ENCODE measurements at places on chromosomes 11 and 22.

- no peak for DNase-seq
Measured at GRCh38 chr22:23751441-23751996, 607 bp upstream of the ZNF70 start.

DNA sequence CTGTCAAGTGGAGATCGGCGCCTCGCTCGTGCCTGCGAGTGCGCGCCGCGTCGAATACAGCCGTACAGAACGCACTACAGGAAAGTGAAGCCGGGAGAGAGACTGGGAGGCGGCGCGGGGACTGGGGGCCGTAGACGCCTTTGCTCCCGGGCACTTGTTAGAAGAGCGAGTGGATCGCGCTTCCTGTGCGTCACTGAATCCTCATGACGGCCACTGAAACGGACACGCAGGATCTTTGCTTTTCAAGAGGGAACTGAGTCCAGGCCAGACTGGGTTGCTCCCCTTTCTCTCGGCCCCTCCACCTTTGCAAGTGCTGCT, 314 bp downstream of the RIC8A start:
- DNase-seq = no peak

- no peak for DNase-seq
Measured at GRCh38 chr11:107140983-107141382, 122.7 kb upstream of the GUCY1A2 start.

DNA sequence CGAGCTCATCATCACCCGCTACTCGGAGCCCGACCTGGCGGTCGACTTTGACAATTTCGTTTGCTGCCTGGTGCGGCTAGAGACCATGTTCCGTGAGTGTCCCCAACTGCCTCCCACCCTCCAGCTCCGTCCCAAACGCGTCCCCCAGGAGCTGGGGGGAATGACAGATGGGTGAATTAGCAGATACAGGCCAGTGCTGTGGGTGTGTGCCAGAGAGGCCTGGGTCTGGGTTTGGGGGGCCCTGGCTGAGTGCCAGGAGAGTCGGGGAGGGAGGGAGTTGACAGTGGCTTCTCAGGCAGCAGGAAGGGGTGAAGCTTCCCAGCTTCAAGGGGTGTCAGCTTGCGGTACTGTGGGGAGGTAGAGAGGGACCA, 28.6 kb downstream of the CAPN1 start:
- no peak for DNase-seq

DNA sequence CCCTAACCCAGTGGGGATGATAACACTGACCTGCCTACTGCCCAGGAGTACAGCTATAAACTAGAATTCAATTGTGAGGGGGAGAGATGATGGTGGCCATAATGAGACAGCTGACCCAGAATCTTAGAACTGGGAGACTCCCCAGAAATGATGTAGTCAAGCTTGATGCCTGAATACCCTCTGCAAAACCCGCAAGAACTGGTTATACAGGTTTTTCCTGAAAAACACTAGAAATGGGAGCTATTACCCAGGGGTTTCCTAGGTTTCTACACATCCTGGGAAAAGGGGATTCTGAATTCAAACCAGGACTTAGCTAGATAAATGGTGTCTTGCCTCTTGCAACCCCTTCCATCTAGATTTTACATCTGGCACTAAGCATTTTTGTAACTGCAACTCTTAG, 113.8 kb upstream of the NARS2 start:
- DNase-seq = no peak

- no peak for DNase-seq
Measured at GRCh38 chr11:118241764-118242098, 10.4 kb downstream of the MPZL3 start.

DNA sequence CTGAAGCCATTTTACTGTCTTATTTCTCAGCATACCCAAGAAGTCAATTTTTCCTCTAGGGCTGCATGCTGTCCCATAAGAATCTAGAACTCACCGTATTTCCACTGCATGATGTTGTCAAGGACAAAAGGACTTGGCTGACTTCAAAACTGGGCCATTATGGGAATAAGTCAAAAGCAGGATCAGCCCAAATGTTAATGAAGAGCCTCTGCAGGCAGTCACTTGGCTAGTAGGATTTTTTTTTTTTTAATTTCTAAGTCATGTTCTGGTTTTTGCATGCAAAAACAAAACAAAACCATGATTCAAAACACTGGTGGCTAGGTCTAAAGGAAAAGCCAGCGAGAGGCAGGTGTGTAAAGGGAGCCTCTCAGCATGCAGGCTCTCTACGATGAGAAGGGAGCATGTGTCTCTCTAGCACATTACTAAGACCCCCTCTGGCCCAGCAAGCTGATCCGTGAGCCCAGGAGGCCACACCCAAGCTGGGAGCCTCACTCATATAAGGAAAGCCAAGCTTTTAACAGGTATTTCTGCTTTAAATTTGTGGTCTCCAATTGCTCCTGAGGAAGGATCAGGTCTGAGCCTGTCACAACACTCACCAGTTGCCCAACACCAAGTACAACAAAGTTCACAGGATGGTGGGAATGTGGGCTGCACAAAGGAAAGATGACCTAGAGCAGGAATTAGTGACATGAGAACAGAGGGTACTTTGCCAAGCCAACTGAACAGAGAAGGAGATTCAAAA, 21.4 kb upstream of the STK33 start:
- DNase-seq = no peak

GRCh38 chr22:49205483-49205800, 622.2 kb downstream of the BRD1 start:
- no peak for DNase-seq

DNA sequence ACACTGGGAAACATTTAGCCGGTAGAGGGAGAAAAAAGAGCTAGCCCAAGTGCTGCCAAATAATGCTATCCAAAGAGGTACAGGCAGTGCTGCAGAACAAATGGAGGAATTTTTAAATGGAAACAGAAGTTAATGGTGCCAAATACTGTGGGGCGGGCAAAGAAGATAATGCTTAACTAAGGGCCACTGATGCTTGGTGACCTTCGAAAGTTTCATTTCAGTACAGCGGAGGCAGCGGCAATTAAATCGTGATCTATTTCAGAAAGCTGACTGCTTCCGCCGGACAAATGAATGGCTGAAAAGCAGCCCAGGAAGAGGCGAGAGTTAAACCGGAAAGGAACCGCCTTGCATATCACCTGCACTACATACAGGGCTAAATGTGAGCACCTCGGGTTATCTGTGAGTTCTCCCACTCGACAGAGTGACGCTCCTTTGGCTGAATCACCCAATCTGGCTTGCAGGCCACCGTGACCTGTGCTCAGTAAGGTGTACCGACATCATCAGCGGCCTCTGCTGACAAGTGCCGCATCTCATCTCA, 42.1 kb downstream of the CADM1 start:
- DNase-seq = no peak

DNA sequence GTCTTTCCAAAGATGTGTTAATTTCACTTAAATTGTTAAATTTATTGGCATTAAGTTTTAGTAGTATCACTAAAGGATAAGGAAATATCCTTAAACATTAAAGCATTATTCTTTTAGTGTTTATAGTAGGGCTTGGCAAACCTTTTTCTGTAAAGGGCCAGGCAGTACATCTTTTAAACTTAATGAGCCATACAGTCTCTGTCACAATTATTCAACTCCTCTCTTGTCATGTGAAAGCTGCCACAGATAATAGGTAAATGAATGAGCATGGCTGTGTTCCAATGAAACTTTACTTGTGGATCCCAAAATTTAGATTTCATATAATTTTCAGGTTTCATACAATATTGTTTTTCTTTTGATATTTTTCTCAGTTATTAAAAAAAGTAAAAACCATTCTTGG, 268.2 kb upstream of the C11orf87 start:
- DNase-seq = no peak

DNA sequence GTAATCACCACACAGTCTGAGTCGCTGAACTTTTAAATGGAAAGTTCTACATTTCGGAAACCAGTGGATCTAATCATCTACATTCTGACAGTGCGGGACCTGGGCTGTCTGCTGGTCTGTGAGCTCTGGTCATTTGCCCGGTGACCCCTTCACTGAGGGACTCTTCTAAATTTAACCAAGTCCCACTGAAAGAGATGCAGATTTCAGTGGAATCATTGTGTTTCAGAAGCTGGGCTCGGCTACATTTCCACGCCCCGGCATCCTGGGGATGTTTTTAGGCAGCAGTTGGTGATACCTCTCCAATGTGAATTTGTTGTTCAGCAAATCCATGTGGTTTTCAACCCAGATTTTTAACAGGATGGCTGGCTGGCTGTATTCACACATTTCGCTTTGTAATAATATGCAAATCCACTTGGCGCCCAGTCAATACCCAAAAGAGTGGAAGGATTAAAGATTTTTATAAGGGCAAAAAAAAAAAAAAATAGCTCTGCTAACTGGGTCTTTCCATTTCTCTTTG, 145.5 kb upstream of the RASSF10 start:
- no peak for DNase-seq

GRCh38 chr11:120956710-120957495, 67.0 kb upstream of the TBCEL start:
- DNase-seq = no peak

- DNase-seq = no peak
Measured at GRCh38 chr11:132493801-132494200, 1038.5 kb downstream of the OPCML start.

GRCh38 chr11:47577460-47578041, 1.2 kb downstream of the KBTBD4 start:
- DNase-seq = no peak

DNA sequence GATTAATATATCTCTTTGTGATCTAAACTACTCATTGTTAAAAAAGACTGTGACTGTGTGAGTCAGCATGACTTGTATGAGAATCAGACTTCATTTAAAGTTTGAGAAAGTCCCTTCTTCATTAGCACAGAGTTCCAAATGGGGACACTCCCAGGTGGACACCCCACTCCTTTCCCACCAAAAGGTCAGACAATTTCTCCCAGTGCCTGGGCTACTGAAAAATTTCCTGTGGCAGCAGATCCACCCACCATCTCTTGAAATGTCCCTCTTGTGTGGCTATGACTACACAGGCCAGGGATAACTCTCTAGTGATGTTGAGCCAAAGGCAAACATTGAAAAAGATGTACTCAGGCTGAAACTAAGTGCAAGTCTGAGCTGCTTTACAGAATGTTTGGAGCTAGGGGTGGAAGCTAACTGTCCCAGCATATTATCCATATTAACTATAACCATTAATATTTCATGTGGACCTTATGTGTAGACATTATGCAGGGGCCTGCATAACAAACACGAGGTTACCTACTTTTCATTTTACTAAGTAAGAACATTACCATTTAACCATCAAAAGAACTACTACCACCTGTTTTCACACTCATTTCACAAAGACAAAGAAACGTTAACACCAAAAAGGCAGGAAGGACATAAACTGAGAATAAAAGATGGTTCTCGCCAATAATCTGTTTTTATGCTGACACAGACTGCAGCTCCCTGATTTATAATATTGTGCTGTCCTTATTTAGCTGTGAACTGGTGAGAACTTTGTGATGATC, 44.8 kb downstream of the MMP20 start:
- DNase-seq = no peak

Data from KBM-7 (cell line).